ENCODE measurements at places on chromosomes 13 and 19.

- no peak for DNase-seq
Observed at GRCh38 chr19:29779921-29780320, 31.9 kb upstream of the CCNE1 start.

DNA sequence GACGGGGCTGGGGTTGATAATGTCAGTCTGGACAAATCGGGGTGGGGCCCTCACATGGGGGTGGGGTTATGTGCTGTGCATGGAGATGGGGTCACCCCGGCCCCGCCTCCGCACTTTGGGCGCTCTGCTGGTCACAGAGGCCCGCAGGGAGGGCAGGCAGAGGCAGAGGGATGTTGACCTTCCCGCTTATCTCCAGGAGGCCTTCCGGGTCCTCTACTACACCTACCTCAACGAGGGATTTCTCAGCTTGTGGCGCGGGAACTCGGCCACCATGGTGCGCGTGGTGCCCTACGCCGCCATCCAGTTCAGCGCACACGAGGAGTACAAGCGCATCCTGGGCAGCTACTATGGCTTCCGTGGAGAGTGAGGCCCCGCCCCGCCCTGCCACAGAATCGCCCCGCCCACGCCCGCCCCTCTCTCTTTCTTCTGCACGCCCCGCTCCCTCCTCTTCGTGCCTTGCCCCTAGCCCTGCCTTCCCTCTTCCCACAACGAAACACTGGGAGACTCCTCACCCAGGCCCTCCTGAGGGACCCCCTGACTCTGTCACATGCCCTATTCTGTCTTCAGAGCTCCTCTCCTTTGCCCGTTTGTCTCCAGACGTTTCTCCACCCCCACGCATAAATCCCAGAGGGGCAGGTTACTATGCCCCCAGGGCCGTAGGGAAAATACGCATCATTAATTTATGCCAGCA lies 32.8 kb downstream of the TMEM161A start:
- DNase-seq = no peak

DNA sequence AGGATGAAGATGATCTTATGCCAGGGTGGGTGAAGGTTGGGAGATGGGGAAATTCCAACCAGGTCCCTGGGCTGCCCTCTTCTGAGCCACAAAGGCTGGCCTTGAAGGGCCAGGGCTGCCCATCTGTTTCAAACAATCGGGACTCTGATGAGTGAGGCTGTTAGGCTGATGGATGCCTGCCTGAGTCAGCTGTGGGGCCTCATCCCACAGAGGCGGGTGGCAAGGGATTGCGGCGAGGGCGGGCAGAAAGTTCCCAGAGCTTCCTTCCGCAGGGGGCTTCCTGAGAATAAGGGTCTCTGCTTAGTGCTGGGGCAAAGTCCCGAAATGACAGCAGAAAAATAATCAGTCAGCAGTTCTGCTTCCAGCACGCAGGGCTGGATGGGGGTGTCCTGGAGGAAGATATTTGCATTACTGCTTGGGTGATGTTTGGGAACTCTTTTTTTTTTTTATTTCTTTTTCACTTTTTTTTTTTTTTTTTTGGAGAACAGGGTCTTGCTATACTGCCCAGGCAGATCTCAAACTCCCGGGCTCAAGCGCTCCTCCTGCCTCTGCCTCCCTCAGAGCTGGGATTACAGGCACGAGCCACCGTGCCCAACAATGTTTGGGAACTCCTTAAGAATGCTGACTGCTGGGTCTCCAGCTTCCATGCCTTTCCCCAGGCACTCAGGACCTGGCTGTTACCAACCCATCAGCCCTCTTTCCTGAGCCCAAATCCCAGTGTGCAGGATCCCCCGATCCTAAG lies 14.1 kb downstream of the SH3GL1 start:
- no peak for DNase-seq

GRCh38 chr19:10615429-10616023 lies 9.8 kb upstream of the SLC44A2 start:
- DNase-seq = no peak

GRCh38 chr13:24194447-24194846 lies 33.9 kb downstream of the SPATA13 start:
- no peak for DNase-seq

DNA sequence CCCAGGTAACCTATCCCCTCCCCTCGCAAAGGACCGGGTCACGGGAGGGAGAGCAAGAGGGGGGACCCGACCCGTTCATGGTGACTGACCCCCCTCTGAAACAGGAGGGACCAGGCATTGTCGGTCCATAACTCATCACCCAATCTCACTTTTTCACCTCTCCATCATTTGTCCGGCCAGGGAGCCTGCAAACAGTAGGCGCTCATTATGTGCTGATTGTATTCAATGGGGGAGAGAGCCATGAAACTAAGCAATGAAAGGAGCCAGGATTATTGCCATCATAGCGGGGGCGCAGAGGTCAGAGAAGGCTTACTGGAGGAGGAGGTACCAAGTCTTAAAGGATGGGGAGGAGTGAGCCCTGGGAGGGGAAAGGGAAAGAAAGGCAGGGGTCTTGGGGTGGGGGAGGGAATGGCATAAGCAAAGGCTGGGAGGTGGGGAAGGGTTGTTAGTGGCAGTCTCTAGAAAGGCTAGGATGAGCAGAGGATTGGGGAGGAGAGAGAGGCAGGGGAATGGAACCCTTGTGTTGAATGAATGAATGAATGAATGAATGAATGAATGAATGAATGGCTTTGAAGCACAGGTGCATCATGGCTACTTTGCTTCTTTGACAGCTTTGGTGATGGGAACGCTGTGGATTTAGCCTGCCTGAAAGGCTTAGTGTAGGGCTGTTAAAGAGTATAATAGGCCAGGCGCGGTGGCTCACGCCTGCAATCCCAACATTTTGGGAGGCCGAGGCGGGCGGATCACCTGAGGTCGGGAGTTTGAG lies 1.4 kb downstream of the SHFL start:
- DNase-seq = no peak

- DNase-seq = no peak
Observed at GRCh38 chr13:35165205-35165604, 223.1 kb downstream of the NBEA start.

- peak; percentile 78 for DNase-seq
Observed at GRCh38 chr19:16386619-16387240, 62.1 kb downstream of the KLF2 start.

All from CD4-positive, alpha-beta T cell treated with Interleukin-17A for 1 hour (primary cell).